ENCODE measurements at places on chromosomes 3 and 15. TPM values are rescaled to one million over a fixed set of nuclear protein-coding genes. Genes with fewer than 3 reads are reported as not detected.

Gene LEKR1
- total RNA-seq = 0.33 TPM

Gene CDHR4
- total RNA-seq = not detected

Gene CHD2
- total RNA-seq = 81.6 TPM

Gene SCAMP2
- 37.2 TPM for total RNA-seq

Gene SLC9C1
- total RNA-seq = 0.33 TPM

Gene LRRIQ4
- 0.19 TPM for total RNA-seq

Gene TM4SF4
- not detected for total RNA-seq

Gene GOLGA8G
- not detected for total RNA-seq

Gene DNASE1L3
- total RNA-seq = not detected

Gene GOLGA8M
- not detected for total RNA-seq

Gene TRIM59
- 19.9 TPM for total RNA-seq

Gene MEX3B
- total RNA-seq = 13.1 TPM

Gene GOLGA6A
- not detected for total RNA-seq

Gene SAXO2
- 1.8 TPM for total RNA-seq

Gene GASK1A
- total RNA-seq = 0.10 TPM
